ENCODE measurements at places on chromosomes 11 and 22. TPM values are rescaled to one million over a fixed set of nuclear protein-coding genes. Genes with fewer than 3 reads are reported as not detected.

Gene OR52D1
- total RNA-seq: not detected

Gene BDNF
- total RNA-seq: 8.8 TPM

Gene GAS2
- total RNA-seq: 35.2 TPM

Gene IL18
- 10.3 TPM for total RNA-seq

Gene OR51B5
- total RNA-seq: 0.20 TPM

Gene GLYATL2
- 0.90 TPM for total RNA-seq

Gene ARHGAP20
- 4.8 TPM for total RNA-seq

Gene MRGPRF
- 6.5 TPM for total RNA-seq

Gene CARNS1
- 0.92 TPM for total RNA-seq

Gene C11orf97
- not detected for total RNA-seq

Gene ZNRF3
- 8.9 TPM for total RNA-seq
